Right cardiac atrium (tissue), 5 donors: ENCODE measurements at places on chromosomes 5 and 9.

GRCh38 chr5:142017832-142018427 is 5.1 kb upstream of the GNPDA1 start:
- no peak for DNase-seq

DNA sequence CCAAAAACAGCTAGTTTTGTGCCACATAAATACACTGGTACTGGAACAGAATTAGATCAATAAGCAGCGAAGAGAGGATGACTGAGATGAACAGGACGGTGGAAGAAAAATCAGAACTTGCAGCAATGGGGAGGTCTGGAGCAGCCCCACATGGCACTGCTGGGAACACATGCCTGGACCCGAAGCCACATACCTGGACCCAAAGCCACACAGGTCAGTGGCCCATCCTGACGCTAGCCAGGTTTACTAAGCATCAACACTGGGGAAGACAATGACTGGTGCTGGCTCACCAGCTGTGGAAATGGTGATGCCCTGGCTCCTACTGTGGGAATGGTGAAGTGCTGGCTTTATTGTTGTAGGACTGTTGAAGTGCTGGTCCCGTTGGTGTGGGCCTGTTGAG is 139.7 kb upstream of the IRX4 start:
- no peak for DNase-seq

DNA sequence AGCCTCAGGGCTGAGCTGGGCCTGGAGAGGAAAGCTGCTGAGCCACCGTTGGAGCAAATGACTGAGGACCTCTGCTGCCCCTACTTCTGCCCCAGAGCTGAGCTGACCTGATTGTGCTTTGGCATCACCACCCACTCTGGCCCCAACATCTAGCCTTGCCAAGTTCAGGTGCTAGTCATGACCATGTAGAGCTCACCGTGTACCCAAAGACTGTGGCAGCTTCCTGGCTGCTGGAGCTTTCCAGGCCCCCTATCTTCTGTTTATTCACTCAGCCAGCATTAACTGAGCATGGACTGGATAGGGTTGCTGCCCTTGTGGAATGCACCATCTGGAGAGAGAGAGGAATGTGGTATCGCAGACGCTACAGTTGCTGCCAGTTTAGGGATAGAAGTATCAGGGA is 49.1 kb downstream of the JADE2 start:
- no peak for DNase-seq

- no peak for DNase-seq
Observed at GRCh38 chr9:18331808-18332209, 142.1 kb upstream of the ADAMTSL1 start.

DNA sequence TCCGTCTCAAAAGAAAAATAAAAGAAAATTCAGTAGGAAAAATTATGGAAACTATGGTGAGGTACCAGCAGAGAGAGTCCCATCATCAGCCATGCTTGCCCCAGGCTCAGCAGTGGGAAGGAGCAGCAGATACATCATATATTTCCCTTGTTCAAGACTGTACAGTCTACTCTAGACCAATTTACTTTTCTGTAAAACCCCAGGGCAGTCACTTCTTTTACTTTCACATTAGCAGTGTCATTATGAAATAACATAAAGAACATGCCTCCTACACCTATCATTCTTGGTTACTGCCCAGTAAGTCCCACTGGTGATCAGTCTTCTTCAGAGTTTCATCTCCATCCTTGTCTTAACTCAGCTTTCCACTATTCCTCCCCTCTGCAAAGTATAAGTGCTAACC is 1145.0 kb downstream of the MAT2B start:
- DNase-seq = no peak

- DNase-seq = no peak
Observed at GRCh38 chr5:39459907-39460306, 35.1 kb upstream of the DAB2 start.

DNA sequence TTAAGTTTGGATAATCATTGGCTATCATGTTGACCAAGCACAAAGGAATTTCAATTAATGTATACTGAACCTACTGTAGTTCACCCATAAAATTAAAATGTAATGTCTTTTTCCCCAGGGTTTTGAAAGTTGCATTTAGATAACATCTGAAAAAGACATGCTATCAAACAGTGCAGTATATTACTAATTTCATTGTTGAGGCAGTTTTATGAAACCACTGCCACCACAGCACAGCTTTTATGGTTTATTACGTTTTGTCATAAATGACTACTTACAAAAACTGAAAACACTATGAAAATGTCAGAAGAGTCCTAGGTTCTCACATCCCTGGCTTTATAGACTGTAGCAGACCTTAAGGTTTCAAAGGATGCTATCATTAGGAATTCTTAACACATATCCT is 32.0 kb upstream of the HAPLN1 start:
- DNase-seq = no peak
